ENCODE measurements at places on chromosomes 7 and 10.
A peak's percentile ranks its signal among the peaks of the same experiment; 100 is the strongest.

- no peak for DNase-seq
Measured at GRCh38 chr7:81882086-81882485, 112.2 kb upstream of the HGF start.

GRCh38 chr7:123647106-123647730 lies 8.4 kb upstream of the LMOD2 start:
- DNase-seq: no peak

DNA sequence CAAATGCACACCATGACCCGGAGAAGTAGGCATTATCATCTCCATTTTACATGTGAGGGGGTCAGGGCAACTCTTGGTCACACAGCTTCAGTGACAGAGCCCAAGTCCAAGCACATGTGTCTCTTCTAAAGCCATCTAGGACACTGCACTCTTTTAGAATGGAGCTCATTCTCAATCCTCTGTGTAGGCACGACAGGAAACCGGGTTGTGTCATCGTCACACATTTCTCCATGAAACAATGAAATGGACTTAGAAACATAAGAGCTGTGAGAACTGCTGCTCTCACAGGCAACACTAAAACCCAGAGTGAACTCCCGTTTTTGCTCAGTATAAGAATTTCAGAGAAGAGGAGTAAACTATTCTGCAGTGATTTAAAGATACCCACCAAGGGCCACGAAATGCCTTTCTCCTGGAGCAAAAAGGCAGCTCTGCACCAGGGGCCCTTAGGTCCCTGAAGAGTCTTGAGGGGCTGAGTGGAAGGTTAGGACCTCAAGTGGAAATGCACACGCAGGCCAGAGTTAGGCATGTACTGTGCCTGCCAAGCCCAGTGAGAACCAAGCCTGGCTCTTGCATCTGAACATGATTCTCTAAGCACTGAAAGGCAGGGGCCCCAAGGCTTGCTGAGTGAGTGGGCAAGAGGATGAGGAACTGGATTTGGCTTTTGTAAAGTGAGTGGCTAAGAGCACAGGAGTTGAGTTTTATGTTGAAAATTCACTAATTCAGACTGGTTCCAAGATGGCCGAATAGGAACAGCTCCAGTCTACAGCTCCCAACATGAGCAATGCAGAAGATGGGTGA lies 13.3 kb downstream of the ALOX5 start:
- peak; percentile 72 for DNase-seq

GRCh38 chr10:4212111-4212630 lies 427.2 kb upstream of the KLF6 start:
- DNase-seq: no peak

DNA sequence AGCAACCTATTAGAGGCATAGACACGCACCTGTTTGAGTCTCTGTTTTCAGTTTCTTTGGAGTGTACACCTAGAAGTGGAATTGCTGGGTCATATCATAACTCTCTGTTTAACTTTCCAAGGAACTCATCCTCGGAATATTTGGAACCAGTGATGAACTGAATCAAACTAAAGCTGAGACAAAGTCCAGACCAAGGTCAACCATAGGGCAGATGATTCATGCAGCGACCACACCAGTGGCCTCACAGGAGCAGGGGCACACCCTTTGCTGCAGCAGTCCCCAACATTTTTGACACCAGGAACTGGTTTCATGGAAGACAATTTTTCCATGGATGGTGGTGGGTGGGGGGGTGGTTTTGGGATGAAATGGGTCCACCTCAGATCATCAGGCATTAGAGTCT lies 4.9 kb upstream of the OPTN start:
- DNase-seq: no peak

DNA sequence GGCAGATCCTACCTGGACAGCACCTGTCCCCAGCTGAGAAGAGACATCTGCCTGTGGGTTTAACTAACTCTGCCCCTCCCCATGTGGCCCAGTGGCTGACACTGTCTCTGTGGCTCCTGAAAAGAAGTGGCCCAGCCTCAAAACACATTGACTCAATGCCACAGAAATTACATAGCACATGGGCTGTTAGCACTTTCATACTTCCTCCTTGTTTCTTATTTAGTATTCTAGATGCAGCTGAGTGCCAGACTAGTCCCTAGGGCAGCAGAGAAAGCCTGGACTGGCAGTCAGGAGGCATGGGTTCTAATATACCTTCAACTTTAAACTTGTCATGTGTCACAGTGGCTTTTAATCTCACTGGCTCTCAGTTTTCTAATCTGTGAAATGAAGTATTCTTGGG lies 171.0 kb downstream of the TRIL start:
- DNase-seq: peak; percentile 39

GRCh38 chr7:11436316-11436715 lies 395.7 kb downstream of the THSD7A start:
- DNase-seq: no peak

DNA sequence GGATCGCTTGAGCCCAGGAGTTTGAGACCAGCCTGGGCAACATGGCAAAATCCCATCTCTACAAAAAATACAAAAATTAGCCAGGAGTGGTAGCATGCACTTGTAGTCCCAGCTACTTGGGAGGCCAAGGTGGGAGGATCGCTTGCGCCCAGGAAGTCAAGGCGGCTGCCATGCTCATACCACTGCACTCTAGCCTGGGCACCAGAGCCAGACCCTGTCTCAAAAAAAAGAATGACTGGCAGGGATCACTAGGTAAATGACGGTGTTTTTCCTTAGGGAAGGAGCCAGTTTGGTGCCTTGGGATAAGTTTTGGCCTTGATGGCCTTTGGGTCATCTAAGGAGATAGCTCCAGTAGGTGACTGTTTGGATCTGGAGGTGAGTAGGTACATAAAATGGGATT lies 8.9 kb downstream of the TMEM248 start:
- no peak for DNase-seq

DNA sequence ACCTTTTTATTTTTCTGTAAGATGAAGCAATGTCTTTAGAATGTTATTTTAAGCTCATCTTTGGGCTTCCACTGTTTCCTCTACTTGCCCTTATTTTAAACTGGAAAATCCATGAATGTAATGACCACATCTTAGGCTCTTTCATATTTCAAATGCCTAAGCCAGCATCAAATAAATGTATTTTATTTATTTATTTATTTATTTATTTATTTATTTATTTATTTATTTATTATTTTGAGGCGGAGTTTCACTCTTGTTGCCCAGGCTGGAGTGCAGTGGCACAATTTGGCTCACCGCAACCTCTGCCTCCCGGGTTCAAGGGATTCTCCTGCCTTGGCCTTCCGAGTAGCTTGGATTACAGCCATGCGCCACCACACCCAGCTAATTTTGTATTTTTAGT lies 69.2 kb downstream of the HDAC9 start:
- no peak for DNase-seq

- peak; percentile 51 for DNase-seq
Measured at GRCh38 chr10:44724415-44725174, 186.5 kb upstream of the TMEM72 start.

DNA sequence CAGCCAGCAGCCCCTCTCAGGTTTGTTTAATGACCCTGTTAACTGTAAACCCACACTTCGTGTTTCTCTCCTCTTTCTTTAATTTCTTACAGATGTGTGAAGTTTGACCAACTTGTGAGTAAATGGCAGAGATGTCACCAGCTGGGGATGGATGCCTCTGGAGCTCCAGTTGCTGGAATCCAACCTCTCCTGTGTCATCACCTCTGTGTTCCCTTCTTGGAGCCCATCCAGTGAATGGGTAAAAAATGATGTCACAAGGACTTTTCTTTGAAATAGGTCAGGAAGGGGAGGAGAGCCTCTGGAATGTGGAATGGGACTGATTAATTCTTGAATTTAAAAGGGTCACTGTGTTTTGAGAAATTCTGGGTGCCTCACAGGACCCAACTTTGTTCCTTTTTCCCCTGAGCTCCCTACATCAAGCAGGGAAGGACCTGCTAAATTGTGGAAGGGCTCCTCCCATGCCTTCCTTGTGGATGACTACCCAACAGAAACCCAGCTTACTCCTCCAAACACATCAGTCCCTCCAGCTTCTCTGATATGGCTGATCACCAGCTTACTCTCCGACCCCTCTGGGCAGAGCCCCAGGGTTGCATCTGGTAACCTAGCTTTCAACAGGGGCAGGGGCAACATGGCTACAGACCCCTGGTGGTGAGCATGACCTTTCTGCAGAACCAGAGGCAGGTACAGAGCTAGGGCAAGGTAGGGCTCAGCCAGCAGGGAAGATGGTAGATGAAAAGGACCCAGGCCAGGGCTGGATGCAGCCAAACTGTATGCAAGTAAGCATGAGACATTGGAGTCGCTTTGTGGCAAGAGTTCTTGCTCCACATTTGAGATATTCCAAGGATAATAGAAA lies 67.5 kb downstream of the STRA8 start:
- DNase-seq: no peak

DNA sequence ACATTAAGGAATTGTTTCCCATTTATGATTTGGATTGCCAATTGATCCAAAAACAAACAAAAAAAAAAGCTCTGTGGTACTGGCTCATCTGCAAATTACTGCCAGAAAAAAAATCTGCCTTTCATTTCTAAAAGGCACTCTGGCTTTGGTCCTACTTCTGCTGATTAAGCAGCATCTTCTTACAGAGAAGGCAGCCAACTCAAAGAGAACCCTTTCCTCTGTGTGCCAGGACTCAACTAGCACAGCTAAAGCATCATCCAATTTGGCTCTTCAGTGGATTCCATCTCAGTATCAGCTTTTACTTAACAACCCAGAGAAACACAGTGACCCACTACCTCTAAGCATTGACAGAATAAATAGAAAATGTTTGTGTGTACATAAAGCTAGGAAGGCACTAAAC lies 80.6 kb downstream of the GSAP start:
- no peak for DNase-seq

DNA sequence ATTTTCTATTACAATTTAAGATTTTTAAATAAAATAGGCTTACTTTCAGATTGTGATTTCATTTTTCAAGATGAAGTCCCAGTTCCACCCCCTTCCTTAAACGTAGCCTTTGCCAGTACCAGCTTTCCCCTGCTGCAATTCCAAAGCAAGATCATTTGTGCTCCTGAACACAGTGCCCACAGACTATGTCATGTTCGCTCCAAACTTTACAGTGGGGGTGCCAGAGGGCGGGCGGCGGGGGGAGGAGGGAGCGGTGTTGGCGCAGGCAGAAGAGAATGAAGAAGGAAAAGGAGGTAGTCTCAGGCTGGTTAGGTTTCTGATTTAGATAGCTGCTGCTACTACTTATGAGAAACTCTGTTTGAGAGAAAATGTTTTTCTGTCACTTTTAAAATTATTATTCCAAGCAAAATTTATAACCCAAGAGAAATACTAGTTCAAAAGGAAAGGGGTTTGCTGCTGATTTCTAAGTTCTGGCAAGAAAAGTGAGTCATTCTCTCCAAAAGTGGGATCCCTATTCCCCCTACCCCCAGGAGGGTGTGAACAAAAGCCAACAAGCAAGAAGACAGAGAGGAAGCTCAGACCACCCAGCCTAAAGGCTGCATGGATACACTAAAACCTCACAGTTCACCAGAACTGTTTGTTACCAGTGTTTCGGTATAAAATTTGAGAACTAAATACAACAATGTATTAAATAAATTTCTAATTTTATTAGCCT lies 109.6 kb downstream of the SRPK2 start:
- DNase-seq: no peak

GRCh38 chr10:121183707-121184106 lies 332.5 kb downstream of the WDR11 start:
- DNase-seq: no peak

DNA sequence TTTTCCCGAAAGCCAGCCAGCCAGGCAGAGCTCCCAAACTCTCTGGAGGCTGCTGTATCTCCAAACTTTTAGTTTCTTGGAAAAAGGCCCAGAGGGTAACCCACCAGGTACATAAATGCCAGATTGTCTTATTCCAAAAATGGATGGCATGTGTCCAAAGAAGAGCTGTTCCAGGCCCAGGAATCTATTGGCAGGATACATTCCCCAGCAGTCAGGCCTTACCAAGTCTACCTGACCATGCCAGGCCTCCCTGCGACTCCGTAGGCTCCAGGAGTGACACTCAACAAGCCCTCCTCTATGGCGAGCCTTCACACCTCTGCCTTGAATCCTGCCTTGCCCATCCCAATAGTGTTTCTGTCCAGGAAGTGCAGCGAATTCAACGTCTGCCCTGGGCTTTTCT lies 95.6 kb downstream of the GRB10 start:
- DNase-seq: no peak

DNA sequence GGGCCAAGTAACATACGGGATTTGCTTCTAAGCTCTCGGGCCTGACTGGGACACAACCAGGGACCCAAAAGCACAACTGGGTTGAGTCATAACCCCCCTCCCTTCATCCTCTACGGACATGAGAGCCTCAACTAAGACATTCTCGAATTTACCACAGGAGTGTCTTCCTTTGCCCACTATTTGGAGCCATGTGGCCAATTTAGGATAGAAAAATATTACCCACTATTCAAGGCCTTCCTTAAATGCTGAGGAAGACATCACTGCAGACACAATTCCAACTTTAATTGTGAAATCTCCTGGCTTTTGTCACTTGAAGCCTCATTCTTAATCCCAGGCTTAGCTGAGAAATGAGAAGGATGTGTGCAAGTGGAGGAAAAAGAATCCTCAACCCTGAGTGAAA lies 11.8 kb downstream of the CTBP2 start:
- no peak for DNase-seq

GRCh38 chr10:101085846-101086245 lies 24.1 kb downstream of the KAZALD1 start:
- DNase-seq: no peak

DNA sequence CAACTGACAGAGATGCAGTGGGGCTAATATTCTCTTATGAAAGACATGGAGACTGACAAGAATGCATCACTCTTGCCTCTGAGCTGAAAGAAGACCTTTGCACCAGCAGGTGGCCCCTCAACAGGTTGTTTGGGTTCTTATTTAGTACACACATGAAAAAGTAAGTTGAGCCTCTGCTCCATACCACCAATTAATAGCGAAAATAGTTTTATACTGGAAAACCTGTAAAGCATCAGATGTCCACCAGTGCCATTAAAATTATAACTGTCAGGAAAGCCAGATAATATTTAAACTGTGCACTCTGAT lies 26.3 kb upstream of the FAM13C start:
- no peak for DNase-seq

- DNase-seq: no peak
Measured at GRCh38 chr7:49894543-49894942, 121.1 kb downstream of the VWC2 start.

All from suppressor macrophage (primary cell).